Activated CD8-positive, alpha-beta T cell treated with anti-CD3 and anti-CD28 coated beads, Interleukin-2, amount 10 ng/mL, durations not matched to agents 7 days and 5 days (primary cell): ENCODE measurements at places on chromosomes 2 and 18. TPM values are rescaled to one million over a fixed set of nuclear protein-coding genes. Genes with fewer than 3 reads are reported as not detected.

DNA sequence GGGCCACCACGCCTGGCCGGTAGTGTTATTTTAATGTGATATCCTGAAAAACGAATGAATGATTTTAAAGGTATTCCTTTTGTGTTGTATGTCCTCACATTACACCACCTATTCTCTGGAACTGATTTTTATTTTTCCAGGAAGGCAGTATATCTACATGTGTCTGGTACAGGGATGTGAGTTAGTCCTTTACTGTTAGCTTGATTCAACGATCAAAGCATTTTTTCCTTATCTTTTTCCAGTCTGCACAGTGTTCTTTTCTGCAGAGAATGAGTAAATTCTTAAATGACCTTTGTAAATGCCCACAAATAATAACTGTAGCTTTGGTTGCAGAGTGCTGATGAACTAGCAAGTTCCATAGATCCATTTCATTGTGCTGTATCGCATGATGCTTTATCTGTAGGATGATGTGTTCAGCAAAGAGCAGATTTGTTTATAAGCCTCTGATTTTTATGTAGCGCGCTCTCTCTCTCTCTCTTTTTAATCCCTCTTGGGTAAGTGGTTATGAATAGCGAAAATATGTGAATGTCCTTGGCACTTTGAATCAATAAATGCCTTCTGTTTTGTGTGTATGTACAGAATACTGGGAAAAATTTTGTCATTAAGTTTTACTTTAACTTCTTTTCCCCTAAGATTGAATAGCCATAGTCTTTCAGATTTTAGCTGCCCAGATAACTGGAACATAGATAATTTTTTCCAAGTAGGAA, 82.5 kb upstream of the EML6 start:
- no peaks in the 10 kb centered on the region for H3K27me3 ChIP-seq
- H3K4me3 ChIP-seq = no peak overlapping the region
- peaks cover 71% of the 10 kb centered on the region for H3K36me3 ChIP-seq
- H3K27ac ChIP-seq = peak overlapping the region; percentile 29
- DNase-seq = no peak

GRCh38 chr2:88159955-88160415, 10.2 kb upstream of the THNSL2 start:
- DNase-seq = peak; percentile 66
- no peaks in the 10 kb centered on the region for H3K36me3 ChIP-seq
- peaks cover 8% of the 10 kb centered on the region for H3K27me3 ChIP-seq
- no peaks in the 10 kb centered on the region for H3K4me1 ChIP-seq
- no peak overlapping the region for H3K4me3 ChIP-seq

- no peak overlapping the region for H3K27ac ChIP-seq
- no peaks in the 10 kb centered on the region for H3K4me1 ChIP-seq
- peaks cover 8% of the 10 kb centered on the region for H3K27me3 ChIP-seq
- no peak for DNase-seq
These were observed 178.6 kb downstream of the NEDD4L start for GRCh38 chr18:58222432-58223125.

DNA sequence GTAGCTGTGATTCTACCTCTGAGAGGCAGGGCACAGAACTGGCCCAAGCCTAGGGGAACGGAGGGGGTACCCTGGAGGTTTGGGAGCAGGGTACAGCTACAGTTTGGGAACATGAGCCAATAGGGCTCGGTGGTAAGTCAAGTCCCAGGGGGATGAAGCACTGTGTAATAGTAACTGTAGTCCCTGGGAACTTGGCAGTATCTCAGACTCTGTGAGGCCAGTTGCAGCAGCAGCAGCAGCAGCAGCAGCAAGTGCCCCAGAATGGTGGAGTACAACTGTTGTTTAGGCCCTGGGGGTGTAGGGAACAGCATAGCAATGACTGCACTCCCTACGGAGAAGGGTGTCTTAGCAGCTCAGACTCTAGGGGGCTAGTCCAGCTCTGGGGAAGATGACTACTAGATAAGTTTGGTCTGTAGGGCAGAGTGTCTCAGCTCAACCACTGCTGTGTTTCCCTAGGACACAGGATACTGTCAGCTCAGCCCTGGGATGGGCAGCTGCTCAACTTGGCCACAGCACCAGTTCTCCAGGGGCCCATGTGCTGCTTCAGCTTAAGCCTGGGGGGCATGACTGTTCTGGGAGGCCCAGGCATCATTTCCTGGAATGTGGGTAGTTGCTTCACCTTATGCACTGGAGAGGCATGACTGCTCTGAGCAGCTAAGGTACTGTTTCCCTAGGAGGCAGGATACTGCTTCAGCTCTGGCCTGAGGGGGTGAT, 20.5 kb downstream of the CARF start:
- no peak overlapping the region for H3K27ac ChIP-seq
- no peaks in the 10 kb centered on the region for H3K27me3 ChIP-seq
- no peaks in the 10 kb centered on the region for H3K4me1 ChIP-seq
- DNase-seq = no peak

- H3K4me3 ChIP-seq = no peak overlapping the region
These were observed 23.7 kb downstream of the CYP27A1 start for GRCh38 chr2:218805627-218806026.

DNA sequence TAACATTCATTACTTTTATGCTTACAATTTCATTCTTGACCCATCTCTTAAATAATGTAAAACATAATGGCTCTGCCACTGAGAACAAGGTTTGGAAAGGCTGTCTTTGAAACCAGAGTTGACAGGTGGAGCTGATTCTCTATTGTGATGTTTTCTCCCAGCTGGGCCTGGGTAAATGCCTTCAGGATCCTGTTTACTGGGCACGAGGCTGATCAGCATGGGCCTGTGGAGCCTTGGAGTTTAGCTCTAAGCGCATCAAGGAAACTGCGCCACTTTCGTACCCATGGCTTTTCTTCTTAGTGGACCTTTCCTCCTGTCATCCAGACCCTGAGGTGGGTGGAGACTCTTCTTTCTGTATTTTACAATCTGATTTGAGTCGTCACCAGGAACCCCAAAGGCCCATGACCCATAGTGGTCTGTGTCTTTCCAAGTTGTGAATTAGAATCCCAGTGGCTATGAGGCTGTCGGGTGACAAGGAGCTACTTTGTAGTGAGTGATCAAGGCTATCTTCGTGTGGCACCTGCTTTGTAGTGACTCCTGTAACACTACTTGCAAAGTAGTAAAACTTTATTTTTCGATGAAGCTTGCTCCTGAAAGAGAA, 123.1 kb downstream of the LPIN1 start:
- peak; percentile 5 for DNase-seq
- no peak overlapping the region for H3K27ac ChIP-seq
- H3K27me3 ChIP-seq = peaks cover 13% of the 10 kb centered on the region
- no peak overlapping the region for H3K4me3 ChIP-seq

- H3K36me3 ChIP-seq = peaks cover 38% of the 10 kb centered on the region
- no peaks in the 10 kb centered on the region for H3K27me3 ChIP-seq
- no peak for DNase-seq
These were observed 40.7 kb downstream of the SLC66A2 start for GRCh38 chr18:79910563-79911343.

DNA sequence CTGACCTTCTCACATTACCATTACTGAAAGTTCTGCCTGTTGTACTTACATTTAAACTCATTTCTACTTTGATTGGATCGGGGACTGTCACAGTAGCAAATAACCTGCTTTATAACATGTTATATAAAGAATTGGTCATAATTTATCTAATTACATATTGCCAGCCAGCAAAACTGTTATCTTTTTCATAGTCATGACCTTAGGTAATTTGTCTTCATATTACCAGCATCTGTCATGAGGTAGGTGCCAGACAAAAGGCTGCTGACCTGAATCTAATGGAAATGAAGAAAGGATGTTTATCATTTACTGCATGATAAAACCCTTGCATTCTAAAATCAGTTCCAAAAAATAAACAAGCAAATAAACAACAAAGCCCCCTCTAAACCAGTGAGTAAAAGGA, 89.4 kb upstream of the LRP1B start:
- no peaks in the 10 kb centered on the region for H3K4me1 ChIP-seq
- DNase-seq = no peak
- no peaks in the 10 kb centered on the region for H3K36me3 ChIP-seq
- H3K27ac ChIP-seq = no peak overlapping the region
- H3K4me3 ChIP-seq = no peak overlapping the region

DNA sequence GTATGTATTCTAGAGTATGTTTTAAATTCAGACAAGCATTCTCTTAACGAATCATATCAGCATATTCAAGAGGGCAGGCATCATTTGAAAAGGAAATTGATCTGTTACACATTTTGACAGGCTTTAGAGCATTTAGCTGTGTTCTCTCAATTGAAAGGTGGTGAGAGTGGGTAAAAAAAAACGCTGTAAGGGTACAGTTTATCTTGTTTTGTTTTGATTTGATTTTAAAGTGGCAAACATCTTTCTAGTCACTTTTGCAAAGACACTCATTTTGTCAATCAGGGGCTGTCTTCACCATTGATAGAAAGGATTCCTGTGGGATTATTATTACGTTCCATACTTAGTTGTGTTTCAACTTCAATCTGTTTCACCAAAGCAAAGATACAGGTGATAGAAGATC, 2.2 kb downstream of the CDH19 start:
- H3K27me3 ChIP-seq = no peaks in the 10 kb centered on the region
- H3K4me1 ChIP-seq = no peaks in the 10 kb centered on the region
- H3K4me3 ChIP-seq = no peak overlapping the region
- no peak overlapping the region for H3K27ac ChIP-seq

- H3K27ac ChIP-seq = peak overlapping the region; percentile 78
- no peak overlapping the region for H3K4me3 ChIP-seq
- peaks cover 83% of the 10 kb centered on the region for H3K4me1 ChIP-seq
- DNase-seq = peak; percentile 66
- no peaks in the 10 kb centered on the region for H3K27me3 ChIP-seq
These were observed 39.6 kb downstream of the DOCK10 start for GRCh38 chr2:225002656-225003045.

GRCh38 chr2:220191031-220191430, 563.6 kb downstream of the SLC4A3 start:
- H3K27ac ChIP-seq = no peak overlapping the region
- no peak overlapping the region for H3K4me3 ChIP-seq
- H3K36me3 ChIP-seq = no peaks in the 10 kb centered on the region
- no peak for DNase-seq
- H3K4me1 ChIP-seq = no peaks in the 10 kb centered on the region

DNA sequence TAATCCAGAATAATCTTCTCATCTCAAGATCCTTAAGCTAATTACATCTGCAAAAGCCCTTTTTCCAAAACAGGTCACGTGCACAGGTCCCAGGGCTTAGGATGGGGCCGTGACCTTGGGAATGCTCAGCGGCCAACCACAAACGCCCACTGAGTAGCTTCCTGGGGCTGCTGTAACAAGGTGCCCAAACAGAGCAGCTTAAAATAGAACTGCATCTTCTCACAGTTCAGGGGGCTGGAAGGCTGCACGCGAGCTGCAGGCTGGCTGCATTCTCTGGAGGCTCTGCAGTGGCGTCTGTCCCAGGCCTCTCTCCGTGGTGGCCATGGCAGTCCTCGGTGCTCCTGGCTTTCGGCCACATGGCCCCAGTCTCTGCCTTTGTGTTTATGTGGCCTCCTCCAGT, 31.9 kb downstream of the ADI1 start:
- no peak overlapping the region for H3K27ac ChIP-seq
- H3K4me1 ChIP-seq = peaks cover 9% of the 10 kb centered on the region
- H3K27me3 ChIP-seq = no peaks in the 10 kb centered on the region
- no peak for DNase-seq
- H3K36me3 ChIP-seq = no peaks in the 10 kb centered on the region
- no peak overlapping the region for H3K4me3 ChIP-seq

DNA sequence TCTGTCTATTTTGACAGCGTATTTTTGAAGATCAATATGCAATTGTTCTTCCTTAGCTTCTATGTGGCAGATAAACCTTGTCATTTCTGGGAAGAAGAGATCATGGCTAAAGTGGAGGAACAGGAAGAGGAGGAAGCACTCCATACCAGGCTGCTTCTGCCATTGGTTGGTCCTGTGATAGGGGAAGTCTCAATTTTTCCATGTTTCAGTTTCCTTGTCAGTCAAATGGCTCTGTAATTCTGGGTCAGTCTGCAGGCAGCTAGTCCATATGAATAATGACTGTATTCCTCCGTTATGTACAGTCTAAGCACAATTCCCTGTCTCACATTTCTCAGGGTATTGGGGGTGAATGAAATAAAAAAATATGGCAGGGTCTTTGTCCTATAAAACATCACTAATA, 277.6 kb upstream of the CXCR4 start:
- H3K27me3 ChIP-seq = peaks cover 6% of the 10 kb centered on the region
- no peak overlapping the region for H3K4me3 ChIP-seq
- H3K36me3 ChIP-seq = no peaks in the 10 kb centered on the region
- no peak for DNase-seq
- no peak overlapping the region for H3K27ac ChIP-seq

DNA sequence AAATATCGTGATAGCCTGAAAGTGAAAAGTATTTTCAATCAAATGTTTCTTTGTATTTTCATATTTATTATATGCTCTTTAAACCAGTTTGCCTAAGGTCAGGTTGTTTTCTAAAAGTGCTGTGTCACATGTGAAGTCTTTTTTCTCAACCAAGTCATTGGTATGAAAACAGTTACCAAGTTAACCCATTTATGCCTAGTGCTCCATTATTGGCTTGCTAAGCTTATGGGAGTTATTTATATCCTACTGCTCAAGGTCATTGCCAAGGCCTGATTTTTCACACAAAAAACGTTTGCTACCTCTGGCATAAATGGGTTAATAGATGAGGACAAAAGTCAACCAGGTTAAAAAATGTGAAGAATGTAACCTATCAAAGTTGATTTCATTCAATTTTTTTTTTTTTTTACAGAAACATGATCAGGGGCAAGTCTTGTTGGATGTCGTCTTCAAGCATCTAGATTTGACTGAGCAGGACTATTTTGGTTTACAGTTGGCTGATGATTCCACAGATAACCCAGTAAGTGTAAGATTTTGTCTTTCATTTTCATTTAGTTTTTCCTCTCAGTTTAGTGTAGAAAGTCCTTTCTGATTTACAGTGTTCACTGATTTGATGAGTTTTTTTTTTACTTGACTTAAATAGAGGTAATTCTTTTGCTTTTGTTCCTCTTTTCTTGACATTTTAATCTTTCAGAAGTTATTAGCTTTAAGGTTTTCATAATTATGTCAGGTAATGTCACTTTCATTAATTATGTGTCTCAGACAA, 102.6 kb downstream of the PTPN4 start:
- peaks cover 41% of the 10 kb centered on the region for H3K36me3 ChIP-seq
- H3K27me3 ChIP-seq = no peaks in the 10 kb centered on the region
- peak overlapping the region; percentile 30 for H3K27ac ChIP-seq
- no peak for DNase-seq

- no peak for DNase-seq
- H3K4me1 ChIP-seq = peaks cover 56% of the 10 kb centered on the region
- H3K4me3 ChIP-seq = no peak overlapping the region
- no peaks in the 10 kb centered on the region for H3K36me3 ChIP-seq
- H3K27ac ChIP-seq = no peak overlapping the region
These were observed 208.2 kb downstream of the SH3RF3 start for GRCh38 chr2:109337221-109337620.

Gene COL3A1
- not detected for total RNA-seq

Gene PKDCC
- not detected for total RNA-seq

Gene C2orf66
- total RNA-seq = 0.32 TPM
